ENCODE measurements at places on chromosomes 12 and 14.

- no peaks in the 10 kb centered on the region for H3K27me3 ChIP-seq
- no peaks in the 10 kb centered on the region for H3K4me1 ChIP-seq
- no peak for DNase-seq
Observed at GRCh38 chr14:36293824-36294223, 26.6 kb downstream of the MBIP start.

GRCh38 chr14:64722842-64723447 lies 18.7 kb downstream of the PLEKHG3 start:
- no peak overlapping the region for H3K4me3 ChIP-seq
- H3K27ac ChIP-seq, result no peak overlapping the region
- no peaks in the 10 kb centered on the region for H3K36me3 ChIP-seq
- H3K27me3 ChIP-seq, result no peaks in the 10 kb centered on the region

- no peak for DNase-seq
- H3K36me3 ChIP-seq, result no peaks in the 10 kb centered on the region
- H3K27ac ChIP-seq, result no peak overlapping the region
- peaks cover 58% of the 10 kb centered on the region for H3K27me3 ChIP-seq
- H3K4me1 ChIP-seq, result no peaks in the 10 kb centered on the region
- no peak overlapping the region for H3K4me3 ChIP-seq
Observed at GRCh38 chr14:100788517-100788916, 37.4 kb upstream of the MEG3 start.

DNA sequence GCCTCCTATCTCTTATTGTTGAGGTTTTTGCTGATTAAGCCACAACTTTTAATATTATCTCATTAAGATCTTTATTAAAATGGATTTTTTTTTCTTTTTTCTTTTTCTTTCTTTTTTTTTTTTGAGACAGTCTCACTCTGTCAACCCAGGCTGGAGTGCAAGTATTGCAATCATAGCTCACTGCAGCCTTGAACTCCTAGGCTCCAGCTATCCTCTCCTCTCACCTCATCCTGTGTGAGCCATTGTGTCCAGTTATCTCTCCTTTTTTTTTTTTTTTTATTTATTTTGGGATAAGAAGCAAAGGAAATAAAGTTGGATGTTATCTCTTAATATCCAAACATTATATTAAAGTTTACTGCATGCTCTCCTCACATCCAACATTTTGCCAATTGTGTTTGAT lies 12.7 kb downstream of the VEZT start:
- H3K27me3 ChIP-seq, result no peaks in the 10 kb centered on the region
- H3K4me3 ChIP-seq, result no peak overlapping the region
- H3K36me3 ChIP-seq, result no peaks in the 10 kb centered on the region
- H3K27ac ChIP-seq, result no peak overlapping the region
